LHCN-M2 (cell line): ENCODE measurements at places on chromosomes 4 and X. TPM values are rescaled to one million over a fixed set of nuclear protein-coding genes. Genes with fewer than 3 reads are reported as not detected.

GRCh38 chr4:146398404-146398803, 123.3 kb downstream of the SLC10A7 start:
- no peak for DNase-seq

DNA sequence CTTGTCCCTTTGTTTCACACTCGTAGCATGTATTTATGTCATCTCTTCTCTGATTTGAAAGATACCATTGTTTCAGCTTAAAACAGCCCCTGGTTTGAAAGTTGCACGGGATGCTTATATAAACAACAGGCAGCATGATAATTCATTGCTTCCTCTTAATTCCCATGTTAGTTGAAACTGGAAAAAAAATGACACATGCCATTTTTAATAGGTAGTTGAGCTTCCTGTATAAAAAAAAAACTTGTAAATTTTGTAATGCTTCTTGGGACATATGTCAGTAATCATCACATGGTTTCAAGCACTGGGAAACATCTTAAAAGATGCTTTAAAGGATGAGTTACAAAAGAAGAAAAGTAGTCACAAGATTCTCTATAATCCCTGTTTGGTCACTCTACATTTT, 243.0 kb downstream of the PALLD start:
- DNase-seq: no peak

- DNase-seq: no peak
These were observed 22.7 kb upstream of the TBC1D14 start for GRCh38 chr4:6886886-6887285.

DNA sequence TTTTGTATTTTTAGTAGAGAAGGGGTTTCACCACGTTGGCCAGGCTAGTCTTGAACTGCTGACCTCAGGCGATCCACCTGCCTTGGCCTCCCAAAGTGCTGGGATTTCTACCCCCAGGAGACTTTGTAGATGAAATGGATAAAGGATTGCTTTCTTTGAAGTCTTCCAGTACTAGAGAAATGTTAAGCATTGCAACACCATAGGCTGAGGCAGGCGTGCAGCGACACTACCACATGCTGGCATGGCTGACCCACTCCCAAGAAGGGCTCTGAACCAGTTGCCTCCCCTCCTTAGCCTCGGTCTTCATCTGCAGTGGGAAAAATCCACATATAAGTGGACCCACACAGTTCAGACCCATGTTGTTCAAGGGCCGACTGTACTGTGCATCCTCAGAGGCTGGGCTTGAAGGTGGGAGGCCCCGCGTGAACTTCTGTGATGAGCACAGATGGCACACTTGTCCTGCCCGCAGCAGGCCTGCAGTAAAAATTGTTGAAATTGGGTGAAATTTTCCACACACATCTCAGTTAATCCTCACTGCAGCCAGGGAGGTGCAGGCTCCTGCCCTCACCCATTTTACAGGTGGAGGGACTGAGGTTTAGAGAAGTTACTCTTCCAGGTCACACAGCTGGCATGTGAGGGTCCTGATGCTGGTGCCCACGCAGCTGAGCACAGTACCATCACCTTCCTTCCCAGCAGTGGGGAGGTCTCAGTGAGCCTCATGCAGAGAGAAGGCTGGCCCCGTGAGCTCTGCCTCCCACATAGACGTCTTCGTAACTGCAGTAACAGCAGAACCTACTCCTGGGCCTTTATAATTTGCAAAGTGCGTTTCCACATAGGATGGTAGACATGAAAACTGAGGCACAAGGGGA, 35.5 kb downstream of the HTRA3 start:
- no peak for DNase-seq

DNA sequence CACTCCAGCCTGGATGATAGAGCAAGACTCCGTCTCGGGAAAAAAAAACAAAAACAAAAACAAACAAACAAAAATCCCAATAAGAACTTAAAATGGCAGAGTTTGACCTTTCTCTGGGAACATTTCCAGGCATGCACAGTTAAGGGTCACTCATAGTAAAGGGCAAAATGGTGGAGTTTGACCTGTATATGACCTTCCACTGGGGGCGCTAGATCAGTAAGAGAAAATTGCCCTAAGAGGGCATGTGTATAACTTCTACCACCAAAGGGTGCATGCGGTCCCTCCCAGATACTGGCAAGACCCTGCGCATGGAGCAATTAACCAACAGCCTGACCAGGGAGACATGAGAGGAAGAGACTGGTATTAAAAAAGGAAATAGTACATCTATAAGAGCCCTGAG, 177.2 kb downstream of the MOSPD2 start:
- no peak for DNase-seq

- no peak for DNase-seq
These were observed 33.9 kb downstream of the GPRIN3 start for GRCh38 chr4:89273741-89274141.

DNA sequence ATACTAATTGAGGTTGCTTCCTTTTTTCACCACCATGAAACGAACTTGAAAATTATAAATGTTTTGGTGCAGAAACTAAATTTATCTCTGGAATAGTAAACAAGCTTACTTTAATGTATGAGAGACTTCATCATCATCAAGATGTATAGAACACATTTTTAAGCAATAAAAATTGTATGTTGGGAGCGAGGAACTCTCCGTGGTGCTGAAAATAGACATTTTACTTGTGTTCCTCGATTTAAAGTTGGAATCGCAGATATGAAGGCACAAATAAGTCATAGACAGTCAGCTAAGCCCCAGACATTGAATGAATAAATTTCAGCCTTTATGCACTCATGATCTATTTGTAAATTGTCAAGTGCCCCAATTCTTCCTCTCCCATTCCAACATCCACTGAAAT, 310.7 kb downstream of the STK32B start:
- DNase-seq: peak; percentile 19

DNA sequence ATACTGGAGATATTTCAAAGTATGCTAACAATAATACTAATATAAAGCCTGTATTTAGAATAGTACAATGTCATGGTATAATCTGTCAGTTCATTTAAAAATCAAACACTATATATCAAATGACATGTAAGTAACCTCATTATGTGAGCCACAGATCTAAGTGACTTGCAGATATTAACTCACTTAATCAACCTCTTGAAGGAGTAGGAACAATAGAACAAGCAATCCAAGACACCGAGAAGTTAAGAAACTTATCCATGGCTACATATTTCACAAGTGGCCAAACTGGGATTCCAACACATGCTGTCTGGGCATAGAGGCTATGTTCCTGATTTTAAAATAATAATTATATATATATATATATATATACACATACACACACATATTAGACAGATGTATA, 554.0 kb downstream of the ARAP2 start:
- DNase-seq: no peak

Gene ANKRD50
- 13.0 and 16.3 TPM in 2 replicates for total RNA-seq

Gene ASB5
- total RNA-seq: 619 and 636 TPM in 2 replicates

Gene BGN
- total RNA-seq: not detected in 2 replicates

Gene L1CAM
- 0.29 and 2.1 TPM in 2 replicates for total RNA-seq

Gene ZNF595
- 4.9 and 6.0 TPM in 2 replicates for total RNA-seq

Gene PDZD4
- 1.2 and 1.7 TPM in 2 replicates for total RNA-seq
